ENCODE measurements at places on chromosomes 2 and 18.

DNA sequence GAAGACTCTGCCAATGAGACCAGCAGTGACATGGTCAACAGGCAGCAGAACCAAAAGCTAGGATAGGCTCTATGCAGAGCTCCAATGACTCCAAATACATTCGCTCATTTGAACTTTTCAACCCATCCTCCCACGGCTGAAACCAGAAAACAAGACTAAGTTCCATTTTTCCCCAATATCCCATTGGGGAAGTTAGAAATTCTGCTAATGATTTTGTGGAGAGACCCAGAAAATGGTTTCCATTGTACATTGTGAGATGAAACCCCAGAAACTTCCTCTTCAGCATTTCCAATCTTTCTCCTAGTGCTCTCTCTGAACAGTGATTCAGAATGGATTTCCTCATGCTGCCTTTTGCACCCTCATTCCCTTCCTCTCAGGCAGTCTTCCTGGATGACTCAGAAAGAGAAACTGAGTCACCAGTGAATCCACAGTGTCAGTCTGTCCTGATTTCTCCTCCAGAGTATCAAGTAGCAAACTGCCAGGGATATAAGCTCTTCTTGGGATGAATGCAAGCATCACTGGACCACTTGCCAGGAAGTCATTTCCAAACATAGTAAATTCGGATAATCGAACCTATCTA lies 467.7 kb upstream of the ID2 start:
- H3K36me3 ChIP-seq, result no peaks in the 10 kb centered on the region
- no peak for DNase-seq
- H3K27ac ChIP-seq, result no peak overlapping the region
- H3K4me1 ChIP-seq, result no peaks in the 10 kb centered on the region
- H3K4me3 ChIP-seq, result no peak overlapping the region

GRCh38 chr18:10893196-10893595 lies 256.2 kb downstream of the PIEZO2 start:
- H3K27ac ChIP-seq, result no peak overlapping the region
- H3K27me3 ChIP-seq, result no peaks in the 10 kb centered on the region
- DNase-seq, result no peak

DNA sequence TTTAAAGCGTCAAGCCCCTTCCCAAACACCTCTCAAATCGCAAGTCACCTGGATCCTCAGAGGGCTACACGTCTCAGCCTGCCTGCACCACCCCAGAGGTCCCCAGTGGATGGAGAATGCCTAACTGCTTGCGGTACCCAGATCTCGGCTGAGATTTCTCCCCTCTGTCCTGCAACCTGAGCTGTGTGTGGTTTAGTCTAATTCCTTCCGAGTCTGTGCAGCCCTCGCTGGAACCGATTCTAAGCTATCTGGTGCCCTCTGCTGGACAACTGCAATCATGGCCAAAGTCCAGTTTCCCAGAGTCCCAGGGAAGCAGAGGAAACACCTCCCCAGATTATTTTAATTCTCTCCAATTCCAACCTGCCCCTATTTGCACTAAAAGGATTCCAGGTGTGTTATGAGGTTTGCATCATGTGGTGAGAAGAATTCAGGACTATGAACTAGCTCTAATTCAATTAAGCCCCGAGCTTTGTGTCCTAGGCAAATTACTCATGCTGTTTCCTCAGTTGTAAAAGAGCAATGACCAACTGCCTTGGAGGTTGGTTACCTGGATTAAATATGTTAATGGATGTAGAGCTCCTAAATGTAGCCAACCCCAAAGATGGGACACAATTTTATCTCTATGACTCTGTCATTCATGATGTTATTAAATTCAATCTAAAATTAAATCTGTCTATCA lies 276.1 kb upstream of the NCKAP5 start:
- no peaks in the 10 kb centered on the region for H3K27me3 ChIP-seq
- H3K27ac ChIP-seq, result no peak overlapping the region
- peak; percentile 8 for DNase-seq
- no peaks in the 10 kb centered on the region for H3K36me3 ChIP-seq

DNA sequence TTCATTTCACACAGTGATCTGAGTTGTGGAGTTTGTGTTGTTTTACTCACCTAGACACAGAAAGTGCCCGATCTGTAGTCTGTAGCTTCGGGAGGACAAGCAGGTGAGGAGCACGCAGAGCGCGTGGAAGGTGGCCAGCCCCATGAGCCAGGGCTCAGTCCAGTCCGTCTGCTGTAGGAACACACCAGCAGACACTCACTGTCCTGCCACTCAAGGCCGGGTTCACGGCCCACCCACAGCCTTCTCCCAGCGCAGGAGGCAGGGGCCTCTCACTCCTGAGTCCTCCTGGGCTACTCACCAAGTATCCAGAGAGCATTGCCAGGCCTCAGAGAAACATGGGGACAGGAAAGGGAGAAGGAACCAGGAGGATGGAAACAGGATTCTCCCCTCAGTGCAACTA lies 1.7 kb downstream of the TMEM18 start:
- H3K27ac ChIP-seq, result no peak overlapping the region
- H3K27me3 ChIP-seq, result no peaks in the 10 kb centered on the region
- H3K36me3 ChIP-seq, result peaks cover 24% of the 10 kb centered on the region

DNA sequence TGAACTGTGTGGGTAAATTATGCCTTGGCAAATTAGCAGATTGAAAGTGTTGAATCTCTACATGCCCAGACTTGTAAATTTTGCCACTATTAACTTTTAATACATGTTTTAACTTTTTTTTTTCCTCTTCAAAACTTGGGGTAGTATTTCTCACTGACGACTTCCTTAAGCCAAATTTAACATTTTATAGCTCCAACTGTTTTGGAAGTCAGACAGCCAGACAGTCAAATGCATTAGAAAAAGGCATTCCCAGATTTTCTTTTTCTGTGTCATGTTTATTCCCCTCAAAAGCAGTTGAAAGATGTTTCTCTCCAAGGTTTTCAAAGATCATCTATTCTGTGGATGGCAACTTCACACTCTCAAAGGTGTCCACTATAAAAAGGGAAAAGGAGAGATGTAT lies 226.8 kb upstream of the FN1 start:
- no peaks in the 10 kb centered on the region for H3K36me3 ChIP-seq
- no peak overlapping the region for H3K4me3 ChIP-seq
- H3K4me1 ChIP-seq, result no peaks in the 10 kb centered on the region
- no peak overlapping the region for H3K27ac ChIP-seq
- DNase-seq, result no peak

DNA sequence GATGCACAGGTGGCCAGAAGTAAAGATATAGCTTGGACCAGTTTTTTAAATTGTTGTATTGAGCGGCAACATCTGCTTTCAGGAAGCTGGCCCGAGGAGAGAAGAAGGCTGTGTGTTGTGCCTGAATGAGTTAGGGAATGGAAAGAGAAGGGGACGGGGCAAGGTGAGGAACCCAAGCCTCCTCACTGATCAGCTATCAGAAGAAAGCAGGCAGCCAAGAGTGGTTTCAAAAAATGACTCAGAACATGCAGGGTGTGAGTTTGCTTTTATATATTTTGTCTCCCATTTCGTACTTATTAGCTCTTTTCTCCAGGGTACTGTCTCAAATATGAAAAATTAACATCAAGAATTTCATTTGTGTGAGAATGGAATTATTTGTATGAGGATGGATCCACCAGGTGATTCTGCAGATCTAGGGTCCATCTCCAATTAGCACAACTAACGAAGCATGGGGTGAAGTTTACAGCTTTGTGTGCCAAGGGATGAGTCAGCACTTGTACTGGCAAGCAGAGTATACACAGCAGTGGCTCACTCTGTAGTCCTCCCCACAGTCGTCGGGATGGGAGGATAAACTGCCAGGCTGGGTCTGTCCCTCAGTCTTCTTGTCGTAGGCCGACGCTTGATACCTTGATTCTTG lies 175.7 kb downstream of the PIEZO2 start:
- H3K27ac ChIP-seq, result no peak overlapping the region
- no peak for DNase-seq
- H3K27me3 ChIP-seq, result no peaks in the 10 kb centered on the region
- H3K36me3 ChIP-seq, result no peaks in the 10 kb centered on the region
- H3K4me1 ChIP-seq, result no peaks in the 10 kb centered on the region

GRCh38 chr2:42743659-42743990 lies 20.3 kb downstream of the OXER1 start:
- no peaks in the 10 kb centered on the region for H3K27me3 ChIP-seq
- DNase-seq, result no peak
- H3K4me1 ChIP-seq, result no peaks in the 10 kb centered on the region
- no peak overlapping the region for H3K4me3 ChIP-seq

Measured in effector memory CD4-positive, alpha-beta T cell (primary cell).